ENCODE measurements at places on chromosomes 2 and 18.

DNA sequence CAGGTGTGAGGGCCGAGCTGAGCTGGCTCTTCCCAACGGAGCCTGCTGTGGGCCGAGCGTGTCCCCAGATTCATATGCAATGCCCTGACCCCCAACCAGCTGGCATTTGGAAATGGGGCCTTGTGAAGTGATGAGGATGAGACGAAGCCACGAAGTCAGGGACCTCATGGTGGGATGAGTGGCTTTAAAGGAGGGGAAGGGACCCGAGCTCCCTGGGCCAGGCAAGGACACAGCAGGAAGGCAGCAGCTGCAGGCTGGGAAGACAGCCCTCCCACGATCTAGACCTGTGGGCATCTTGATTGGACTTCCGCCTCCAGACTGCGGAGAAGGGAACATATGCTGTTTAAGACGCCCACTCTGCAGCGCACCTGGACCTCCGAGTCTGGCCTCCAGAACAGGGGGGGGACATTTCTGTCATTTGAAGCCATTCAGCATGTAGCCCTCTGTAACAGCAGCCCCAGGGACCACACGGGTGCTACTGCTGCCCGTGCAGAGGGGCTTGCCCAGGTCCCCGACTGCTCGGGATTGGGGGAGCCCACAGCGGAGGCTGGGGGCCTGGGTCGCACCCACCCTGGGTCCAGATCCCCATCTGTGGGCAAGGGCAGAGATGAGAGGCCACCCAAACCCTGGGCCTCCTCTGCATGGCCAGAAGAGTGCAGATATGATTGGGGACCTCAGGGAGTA is 27.2 kb downstream of the KIF1A start:
- DNase-seq, result no peak

- DNase-seq, result no peak
Measured at GRCh38 chr18:38241216-38241615, 675.6 kb upstream of the CELF4 start.

- DNase-seq, result no peak
Measured at GRCh38 chr18:13268158-13269012, 49.8 kb downstream of the LDLRAD4 start.

GRCh38 chr2:203498161-203498560 is 36.9 kb downstream of the RAPH1 start:
- DNase-seq, result no peak

- no peak for DNase-seq
Measured at GRCh38 chr18:58241877-58242276, 197.9 kb downstream of the NEDD4L start.

DNA sequence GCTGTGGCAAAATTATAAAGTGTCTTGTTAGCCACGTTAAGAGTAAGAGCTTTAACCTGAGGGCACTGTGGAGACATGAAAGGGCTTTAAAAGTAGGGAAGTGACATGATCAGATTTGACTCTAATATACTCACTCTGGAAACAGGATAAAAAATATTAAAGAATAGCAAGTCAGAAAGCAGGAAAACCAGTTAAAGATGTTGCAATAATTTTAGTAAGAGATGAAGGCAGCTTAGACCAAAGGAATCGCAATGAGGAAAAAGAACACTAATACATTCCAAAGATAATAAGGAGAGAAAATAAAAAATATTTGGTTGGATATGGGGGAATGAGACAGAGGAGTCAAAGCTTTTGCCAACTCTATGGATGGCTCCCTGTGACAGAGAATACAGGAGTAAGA is 183.8 kb downstream of the DYM start:
- no peak for DNase-seq

DNA sequence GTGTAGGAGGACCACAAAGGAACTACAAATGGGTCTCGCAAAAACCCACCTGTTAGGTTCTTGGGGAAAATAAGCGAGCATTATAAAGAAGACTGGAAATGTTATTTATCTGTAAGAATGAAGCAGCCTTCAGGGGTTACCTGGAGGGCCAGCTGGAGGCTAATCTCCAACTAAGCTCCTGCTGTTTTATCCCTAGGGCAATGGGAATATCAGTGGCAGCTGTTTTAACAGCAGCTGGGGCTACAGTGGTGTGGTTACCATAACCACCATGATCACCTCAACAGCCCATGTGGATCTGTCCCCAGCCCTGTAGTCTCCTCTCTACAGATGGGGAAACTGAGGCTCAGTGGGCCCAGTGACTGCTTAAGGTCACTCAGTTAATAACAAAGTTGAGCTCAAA is 108.1 kb downstream of the FTCDNL1 start:
- DNase-seq, result no peak

- no peak for DNase-seq
Measured at GRCh38 chr2:213018340-213018901, 133.0 kb downstream of the IKZF2 start.

DNA sequence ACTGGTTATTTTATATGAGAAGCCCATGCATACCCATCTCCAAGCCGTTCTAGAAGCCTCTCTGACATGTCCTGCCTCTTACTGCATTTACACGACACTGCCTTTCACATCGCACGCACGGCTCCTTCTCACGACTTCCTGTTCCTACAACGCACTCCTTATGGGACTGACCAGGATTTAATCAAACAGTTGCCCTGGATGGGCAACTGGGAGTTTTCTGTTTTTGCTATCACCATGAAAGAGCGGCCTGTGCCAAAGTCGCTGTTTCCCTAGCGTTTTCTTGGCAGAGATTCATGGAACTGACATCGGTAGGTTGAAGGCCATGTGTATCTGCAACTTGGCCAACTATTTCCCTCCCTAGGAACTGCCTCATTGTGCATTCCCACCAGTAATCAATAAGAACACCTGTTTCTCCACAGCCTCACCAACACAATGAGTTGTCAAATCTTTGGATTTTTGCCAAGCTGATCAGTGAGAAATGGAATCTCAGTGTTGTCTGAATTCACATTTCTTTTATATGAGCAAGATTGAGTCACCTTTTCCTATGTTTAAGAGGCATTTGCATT is 97.2 kb upstream of the OTOS start:
- DNase-seq, result no peak

DNA sequence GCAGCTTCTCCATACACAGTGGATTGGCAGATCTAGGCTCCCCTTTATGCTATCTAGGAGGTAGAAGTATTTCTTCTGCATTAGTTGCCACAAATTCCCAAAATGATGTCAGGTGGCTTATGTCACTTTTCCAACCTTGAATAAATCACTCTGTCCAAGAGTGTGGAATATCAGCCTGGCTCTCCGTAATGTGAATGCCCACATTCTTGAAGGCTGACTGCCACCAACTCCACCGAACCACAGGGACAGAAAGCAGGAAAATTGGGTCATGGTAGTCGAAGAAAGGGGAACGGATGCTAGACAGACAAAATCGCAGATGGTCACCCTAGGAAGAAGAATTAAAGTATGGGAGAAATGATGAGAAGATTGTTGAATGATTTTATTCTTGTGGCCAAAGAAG is 624.9 kb upstream of the CDH2 start:
- no peak for DNase-seq
